WTC11 (cell line): ENCODE measurements at places on chromosomes 13 and 19. TPM values are rescaled to one million over a fixed set of nuclear protein-coding genes. Genes with fewer than 3 reads are reported as not detected.

- no peaks in the 10 kb centered on the region for H3K36me3 ChIP-seq
- DNase-seq = no peak
- H3K4me1 ChIP-seq = peaks cover 11% of the 10 kb centered on the region
- no peaks in the 10 kb centered on the region for H3K27me3 ChIP-seq
These were observed 73.8 kb downstream of the GADD45B start for GRCh38 chr19:2549701-2550191.

DNA sequence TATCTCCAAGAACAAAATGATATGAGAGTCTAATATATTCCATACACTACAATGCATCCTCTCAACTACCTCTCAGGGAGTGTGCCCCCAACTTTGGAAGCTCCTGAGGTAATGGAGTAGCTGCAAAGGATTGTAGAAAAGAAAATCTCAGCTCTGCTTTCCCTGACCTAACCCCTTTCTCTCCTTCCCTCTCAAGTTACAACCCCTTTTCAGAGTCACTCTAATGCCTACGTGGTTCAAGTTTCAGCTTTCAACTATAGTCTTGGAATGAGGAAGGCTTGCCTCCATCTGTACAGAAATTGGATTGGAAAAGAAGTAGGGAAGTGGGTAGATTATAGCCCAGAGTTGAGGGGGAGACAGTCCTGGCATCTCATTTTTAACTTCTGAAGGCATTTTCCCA, 256.0 kb downstream of the PCDH9 start:
- no peak overlapping the region for H3K4me3 ChIP-seq
- H3K27me3 ChIP-seq = no peaks in the 10 kb centered on the region
- H3K36me3 ChIP-seq = no peaks in the 10 kb centered on the region

DNA sequence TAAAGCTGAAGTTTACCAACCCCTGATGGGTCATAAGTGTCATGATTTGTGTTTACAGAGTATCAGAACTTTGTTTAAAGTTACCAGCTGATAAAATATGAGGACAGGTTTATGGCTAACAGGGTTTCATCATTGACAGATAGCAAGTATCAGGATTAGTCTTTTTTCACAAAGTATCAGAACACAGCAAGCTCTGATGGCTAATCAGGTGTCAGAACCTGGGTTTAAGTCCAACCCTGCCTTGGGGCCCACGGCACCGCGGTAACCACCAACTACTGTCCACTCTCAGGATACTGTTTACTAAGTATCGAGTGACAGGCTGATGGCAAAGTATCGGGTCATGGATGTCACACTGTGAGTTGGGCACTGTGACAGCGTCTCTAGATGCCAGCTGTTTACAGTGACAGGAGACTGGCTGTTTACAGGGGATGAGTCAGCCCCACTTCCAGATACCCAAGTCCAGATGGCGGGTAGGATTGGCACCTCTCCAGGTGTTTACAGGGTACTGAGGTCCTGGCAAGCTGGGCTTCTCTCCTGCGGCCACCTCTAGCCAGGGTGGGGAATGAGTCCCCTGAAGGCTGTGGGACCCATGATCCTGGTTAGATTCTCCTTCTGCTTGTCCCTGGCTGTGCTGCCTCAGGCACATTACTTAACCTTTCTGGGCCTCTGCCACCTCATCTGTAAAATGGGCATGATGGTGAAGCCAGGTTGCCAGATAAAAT, 21.8 kb downstream of the ARRDC2 start:
- H3K36me3 ChIP-seq = no peaks in the 10 kb centered on the region
- no peaks in the 10 kb centered on the region for H3K4me1 ChIP-seq
- H3K27me3 ChIP-seq = no peaks in the 10 kb centered on the region
- H3K27ac ChIP-seq = no peak overlapping the region

- no peak overlapping the region for H3K4me3 ChIP-seq
- H3K27me3 ChIP-seq = no peaks in the 10 kb centered on the region
- no peak overlapping the region for H3K27ac ChIP-seq
- no peaks in the 10 kb centered on the region for H3K36me3 ChIP-seq
- H3K4me1 ChIP-seq = peaks cover 13% of the 10 kb centered on the region
These were observed 21.4 kb downstream of the MIR17HG start for GRCh38 chr13:91368676-91369440.

DNA sequence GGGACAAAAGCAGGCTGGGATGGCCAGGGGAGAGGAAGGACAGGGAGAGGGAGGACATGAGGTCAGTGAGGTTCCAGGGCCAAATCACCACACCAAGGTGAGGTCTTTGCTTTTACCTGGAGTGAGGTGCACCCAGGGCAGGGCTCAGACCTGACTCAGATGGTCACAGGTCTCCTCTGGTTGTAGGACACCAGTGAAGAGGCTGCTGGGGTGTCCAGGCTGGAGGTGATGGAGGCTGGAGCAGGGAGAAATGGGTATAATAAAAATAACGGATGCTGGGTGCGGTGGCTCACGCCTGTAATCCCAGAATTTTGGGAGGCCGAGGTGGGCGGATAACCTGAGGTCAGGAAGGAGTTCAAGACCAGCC, 6.9 kb downstream of the GRAMD1A start:
- peak overlapping the region; percentile 71 for H3K27ac ChIP-seq
- H3K36me3 ChIP-seq = peaks cover 61% of the 10 kb centered on the region
- H3K4me1 ChIP-seq = peaks cover 38% of the 10 kb centered on the region
- no peaks in the 10 kb centered on the region for H3K27me3 ChIP-seq
- no peak for DNase-seq

- H3K27ac ChIP-seq = peak overlapping the region; percentile 74; the same call in 1 of the 2 replicates
- peaks cover 31% of the 10 kb centered on the region for H3K4me1 ChIP-seq
- no peaks in the 10 kb centered on the region for H3K36me3 ChIP-seq
- H3K4me3 ChIP-seq = peak overlapping the region; percentile 83
These were observed 10.1 kb downstream of the BCL3 start for GRCh38 chr19:44758596-44758995.

Gene ZNF723
- 0.14 TPM in 1 of 3 replicates, not detected in the others for total RNA-seq

Gene KLK5
- total RNA-seq = 0.66 to 1.0 TPM (median 0.69 TPM) in 3 replicates

Gene MTUS2
- total RNA-seq = 0.18 to 0.25 TPM (median 0.22 TPM) in 3 replicates
